ENCODE measurements at places on chromosomes 2 and 18.

GRCh38 chr2:188473306-188473705 is 181.6 kb downstream of the GULP1 start:
- no peak for DNase-seq

- no peak for DNase-seq
These were observed 47.6 kb downstream of the DIS3L2 start for GRCh38 chr2:232008907-232009638.

- DNase-seq: no peak
These were observed 90.9 kb downstream of the SP3 start for GRCh38 chr2:173874003-173874893.

DNA sequence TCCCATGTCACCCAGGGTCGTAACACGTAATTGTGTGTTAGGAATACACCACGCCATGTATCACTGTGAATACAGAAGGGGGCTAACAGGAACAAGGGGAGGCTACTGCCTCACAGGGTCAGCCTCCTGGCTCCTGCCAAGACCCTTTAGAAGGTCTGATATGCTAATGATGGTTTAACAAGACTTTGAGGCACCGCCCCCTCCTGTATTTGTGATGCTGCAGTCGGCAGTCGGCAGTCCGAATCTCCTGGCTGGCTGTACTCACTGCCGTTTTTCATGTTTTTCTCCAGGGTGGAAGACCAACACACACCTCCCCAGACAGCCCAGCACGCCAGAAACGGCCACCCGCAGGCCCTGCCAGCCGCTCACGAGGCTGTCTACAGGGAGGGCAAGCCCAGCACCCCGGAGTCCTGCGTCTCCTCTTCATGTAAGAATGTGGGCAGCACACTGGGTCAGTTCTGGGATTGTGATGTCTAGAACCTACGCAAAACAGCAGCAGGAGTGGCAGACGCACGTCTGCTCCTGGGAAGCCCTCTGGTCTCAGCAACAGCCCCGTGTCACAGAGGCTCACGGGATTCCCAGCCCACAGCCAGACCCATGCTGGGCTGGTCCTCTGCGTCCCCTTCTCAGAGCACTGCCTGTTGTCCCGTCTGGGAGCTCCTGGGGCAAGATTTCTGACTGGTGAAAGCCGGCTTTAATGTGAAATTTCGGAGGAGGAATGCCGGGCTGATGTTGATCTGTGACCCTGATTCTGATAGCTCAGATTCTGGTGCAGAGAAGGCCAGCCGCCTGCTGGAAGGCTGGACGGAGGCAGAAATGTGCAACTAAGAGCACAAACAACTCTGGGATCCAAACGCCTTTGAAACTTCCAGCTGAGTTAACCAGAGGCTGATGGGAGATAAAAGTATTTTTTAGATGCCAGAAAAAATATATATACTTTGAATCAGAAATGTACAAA is 39.7 kb upstream of the B3GNT7 start:
- DNase-seq: no peak

- no peak for DNase-seq
These were observed 298.0 kb downstream of the ZNF407 start for GRCh38 chr18:74895686-74896085.

DNA sequence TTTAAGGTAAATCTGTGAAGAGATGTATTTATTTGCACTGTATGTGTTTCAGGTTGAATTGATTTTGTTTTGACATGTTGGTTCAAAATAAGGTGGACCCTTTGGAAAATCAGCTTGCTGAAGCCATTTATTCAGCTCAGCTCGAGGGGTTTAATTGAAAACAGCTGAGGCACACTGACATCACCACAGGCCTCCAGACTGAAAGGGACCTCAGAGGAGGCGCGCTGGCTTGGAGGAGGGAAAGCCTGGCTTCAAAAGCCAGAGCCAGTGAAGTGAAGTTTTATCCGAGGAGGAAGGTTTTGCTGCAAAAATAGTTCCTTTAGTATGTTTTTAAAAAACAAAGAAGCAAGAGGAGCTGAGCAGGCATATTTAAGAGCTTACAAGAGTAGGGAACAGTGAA is 26.9 kb upstream of the DNMT3A start:
- no peak for DNase-seq

DNA sequence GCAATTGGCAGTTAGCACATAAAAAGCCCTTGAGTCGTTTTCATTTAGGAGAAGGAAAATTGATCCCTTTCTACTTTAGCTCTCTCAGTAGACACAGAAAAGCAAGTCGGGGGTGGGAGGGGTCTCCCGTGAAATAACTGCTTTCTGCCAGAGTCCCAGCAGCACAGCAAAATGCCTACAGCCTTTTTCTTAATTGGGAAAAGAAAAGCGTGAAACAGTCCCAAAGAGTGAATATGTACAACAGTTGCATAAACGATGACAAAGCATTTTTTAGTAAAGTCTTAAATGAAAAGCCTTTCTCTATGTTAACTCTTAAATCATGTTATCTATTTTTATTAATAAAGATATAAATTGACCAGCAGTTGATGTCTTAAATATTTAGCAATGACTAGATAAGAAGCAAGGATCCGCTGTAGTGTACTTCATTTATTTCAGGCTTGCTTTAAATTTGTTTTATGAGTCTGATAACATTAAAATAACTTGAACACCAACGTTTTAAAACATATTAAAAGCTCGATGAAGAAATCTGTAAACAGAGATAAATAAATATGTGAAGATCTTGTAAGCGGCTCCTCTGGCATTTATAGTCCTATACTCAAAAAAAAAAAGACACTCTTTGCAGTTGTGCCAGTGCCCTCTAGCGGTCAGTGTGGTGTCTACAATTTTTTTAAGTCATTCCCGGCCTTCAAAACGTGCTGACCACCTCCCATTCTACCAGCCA is 42.3 kb upstream of the ATIC start:
- DNase-seq: peak; percentile 70

- no peak for DNase-seq
These were observed 167.9 kb downstream of the CBLN2 start for GRCh38 chr18:72376256-72376655.

DNA sequence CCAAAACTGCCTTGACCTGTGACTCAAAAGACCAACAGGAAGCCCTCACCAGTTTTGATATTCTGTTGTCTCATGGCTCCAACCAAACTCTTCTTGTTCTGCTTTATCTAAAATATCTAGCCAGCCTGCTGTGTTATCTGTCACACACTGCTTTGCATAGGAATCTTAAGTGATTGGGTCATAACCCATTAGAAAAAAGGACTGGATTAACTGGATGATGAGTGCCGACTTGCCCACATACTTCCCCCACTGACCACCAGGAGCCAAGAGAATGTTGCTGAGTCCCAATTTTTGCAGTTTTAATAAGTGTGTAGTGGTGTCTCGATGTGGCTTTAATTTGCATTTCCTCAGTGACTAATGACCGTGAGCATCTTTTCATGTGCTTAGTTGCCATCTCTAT is 6.5 kb downstream of the MOGAT1 start:
- no peak for DNase-seq

DNA sequence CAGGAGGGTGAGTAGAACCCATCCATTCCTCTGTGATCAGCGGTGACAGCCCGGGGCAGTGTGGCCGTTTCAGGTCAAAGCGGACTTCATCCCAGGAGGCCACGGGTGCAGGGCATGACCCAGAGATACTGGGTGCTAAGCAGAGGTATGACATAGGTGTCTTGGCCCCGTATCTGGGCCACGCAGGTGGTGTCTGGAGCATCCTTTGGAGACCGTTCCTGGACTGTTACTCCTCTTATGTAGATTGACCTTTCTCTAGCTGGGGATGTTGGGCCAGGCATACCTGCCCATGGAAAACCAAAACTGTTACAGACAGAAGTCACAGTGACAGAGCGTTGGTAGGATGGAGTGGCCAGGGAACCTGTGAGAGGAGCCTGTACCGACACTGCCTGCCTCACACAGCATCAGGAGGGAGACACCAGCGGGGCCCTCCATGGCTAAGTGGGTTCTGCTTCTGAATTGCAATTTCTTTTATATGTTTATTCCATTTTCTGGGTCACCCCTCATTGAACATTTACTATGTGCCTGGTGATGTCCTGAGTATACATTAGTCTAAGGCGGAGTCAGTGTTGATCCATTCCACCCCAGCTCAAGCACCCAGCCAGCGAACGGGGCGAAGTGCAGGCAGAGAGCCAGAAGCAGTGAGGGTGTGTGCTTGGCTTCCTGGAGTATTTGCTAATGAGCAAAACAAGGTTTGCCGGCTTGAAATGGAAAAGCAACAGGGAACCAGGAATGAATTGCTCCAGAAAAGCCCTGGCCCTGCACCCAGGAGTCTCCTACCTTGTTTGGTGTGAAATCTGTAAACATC is 141.7 kb downstream of the SH3RF3 start:
- peak; percentile 45 for DNase-seq

GRCh38 chr2:204505946-204506345 is 39.3 kb upstream of the PARD3B start:
- no peak for DNase-seq

- no peak for DNase-seq
These were observed 43.3 kb upstream of the ZCCHC2 start for GRCh38 chr18:62479574-62479973.

GRCh38 chr2:218871345-218872302 is 9.0 kb upstream of the WNT10A start:
- no peak for DNase-seq

DNA sequence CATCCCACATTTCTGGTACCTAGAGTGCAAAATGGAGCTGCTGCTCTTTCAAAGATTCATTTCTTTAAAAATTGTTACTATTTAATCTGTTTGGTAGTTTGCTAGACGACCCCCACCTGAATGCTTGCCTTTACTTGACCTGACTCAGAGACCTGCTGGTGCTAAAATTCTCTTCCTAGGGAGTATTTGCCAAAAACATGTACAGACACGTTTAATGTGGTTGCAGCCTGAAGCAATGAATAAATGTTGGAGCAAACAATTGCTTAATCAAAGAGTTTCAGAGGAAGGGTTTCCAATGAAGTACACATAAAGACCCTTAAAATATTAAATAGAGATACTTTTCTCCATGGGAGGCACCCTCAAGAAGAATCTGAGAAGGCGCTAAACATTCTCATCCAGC is 734.4 kb downstream of the CBLN2 start:
- no peak for DNase-seq

- no peak for DNase-seq
These were observed 198.9 kb downstream of the AGAP1 start for GRCh38 chr2:235692671-235693171.

- no peak for DNase-seq
These were observed 114.0 kb downstream of the DSEL start for GRCh38 chr18:67402543-67402942.

- no peak for DNase-seq
These were observed 364.0 kb downstream of the METTL4 start for GRCh38 chr18:2207294-2207693.

- DNase-seq: no peak
These were observed 20.0 kb upstream of the NEMP2 start for GRCh38 chr2:190554357-190555006.

- DNase-seq: no peak
These were observed 945.0 kb downstream of the SLC4A3 start for GRCh38 chr2:220572385-220572784.

DNA sequence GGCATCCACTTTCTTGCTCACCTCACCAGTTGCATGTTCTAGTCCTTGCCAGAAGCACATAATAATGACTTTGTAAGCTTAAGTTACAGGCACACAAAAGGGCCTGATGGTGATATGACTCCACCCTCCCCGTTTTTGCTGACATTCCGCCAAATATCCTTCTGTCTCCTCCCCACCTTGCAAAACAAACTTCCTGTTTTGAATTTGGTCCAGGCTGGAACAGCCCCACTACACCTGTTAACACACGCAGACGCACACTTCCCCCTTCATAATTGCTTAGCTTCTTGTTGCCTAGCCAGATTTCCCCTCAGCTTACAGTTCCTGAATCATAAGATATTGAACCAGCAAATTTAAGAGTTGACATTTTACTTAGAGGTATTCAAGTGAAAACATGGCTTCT is at the start of gene MGAT5:
Gene MGAT5 (plus strand): TSS at position 269 of the 400 bp plus-strand sequence. CDS start 332 bp downstream, outside the sequence.
- peak; percentile 86 for DNase-seq

DNA sequence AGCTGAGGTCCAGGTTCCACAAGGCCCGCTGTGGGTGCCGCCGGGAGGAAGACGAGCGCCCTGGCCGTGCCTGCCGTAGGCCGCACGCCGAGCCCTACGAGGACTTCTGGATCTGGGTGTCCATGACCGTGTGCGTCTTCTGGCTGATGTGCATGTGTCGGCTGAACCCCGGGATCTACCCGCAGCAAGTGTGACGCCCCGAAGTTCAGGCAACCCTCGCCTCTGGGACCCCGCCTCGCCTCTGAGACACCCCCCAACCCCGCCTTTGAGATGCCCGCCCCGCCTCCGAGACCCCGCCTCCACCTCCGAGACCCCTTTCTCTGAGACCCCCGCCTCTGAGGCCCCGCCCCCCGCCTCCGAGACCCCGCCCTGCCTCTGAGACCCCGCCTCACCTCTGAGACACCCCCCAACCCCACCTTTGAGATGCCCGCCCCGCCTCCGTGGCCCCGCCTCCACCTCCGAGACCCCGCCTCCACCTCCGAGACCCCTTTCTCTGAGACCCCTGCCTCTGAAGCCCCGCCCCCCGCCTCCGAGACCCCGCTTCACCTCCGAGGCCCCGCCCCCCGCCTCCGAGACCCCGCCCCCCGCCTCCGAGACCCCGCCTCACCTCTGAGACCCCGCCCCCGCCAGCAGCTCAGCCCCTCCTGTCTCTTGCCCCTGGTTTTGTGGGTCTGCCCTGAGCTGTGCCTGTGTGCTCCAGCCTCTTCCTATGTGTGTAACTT is 3.7 kb downstream of the RTP5 start:
- DNase-seq: no peak

- DNase-seq: no peak
These were observed 2.5 kb downstream of the CRIM1 start for GRCh38 chr2:36357847-36358659.

GRCh38 chr2:178689808-178690207 is 117.4 kb downstream of the TTN start:
- no peak for DNase-seq

DNA sequence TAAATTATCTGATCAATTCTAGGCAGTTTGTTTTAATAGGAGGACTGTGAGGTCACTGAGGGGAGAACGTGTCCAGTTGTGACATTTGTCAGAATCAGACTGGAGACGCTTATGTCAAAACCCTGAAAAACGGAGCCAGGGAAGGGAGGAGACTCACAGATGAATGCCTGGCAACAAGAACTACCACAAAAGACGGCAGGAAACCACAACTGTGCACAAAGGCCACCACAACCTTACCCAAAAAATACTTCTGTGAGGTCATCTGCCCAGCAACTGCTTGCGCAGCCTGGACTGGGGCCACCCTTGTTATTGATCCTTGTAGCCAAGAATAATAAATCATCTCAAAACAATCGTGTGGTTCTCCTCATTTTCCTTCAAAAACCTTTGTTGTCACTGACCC is 173.0 kb upstream of the ALKAL2 start:
- no peak for DNase-seq

DNA sequence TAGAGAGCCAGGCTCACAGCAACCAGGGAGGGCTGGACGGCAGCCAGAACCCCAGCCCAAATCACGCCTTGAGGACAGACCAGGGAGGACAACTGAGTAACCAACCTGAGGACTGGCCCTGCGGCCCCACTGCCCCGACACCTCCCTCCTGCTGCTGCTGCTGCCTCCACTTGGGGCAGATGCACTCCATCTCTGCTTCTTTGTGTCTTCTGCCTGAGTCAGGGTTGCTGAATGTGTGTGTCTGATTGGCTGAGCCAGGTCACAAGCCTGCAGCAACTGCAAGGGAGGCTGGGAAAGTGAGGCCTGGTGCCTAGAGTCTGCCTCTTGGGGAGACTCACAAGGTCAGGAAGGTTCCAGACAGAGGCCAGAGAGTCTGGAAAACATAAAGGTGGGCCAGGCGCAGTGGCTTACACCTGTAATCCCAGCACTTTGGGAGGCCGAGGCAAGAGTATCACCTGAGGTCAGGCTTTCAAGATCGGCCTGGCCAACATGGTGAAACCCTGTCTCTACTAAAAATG is 83.4 kb downstream of the ZFP36L2 start:
- DNase-seq: no peak

All from NCI-H1092 (cell line).